ENCODE measurements at places on chromosomes 7 and 10.

DNA sequence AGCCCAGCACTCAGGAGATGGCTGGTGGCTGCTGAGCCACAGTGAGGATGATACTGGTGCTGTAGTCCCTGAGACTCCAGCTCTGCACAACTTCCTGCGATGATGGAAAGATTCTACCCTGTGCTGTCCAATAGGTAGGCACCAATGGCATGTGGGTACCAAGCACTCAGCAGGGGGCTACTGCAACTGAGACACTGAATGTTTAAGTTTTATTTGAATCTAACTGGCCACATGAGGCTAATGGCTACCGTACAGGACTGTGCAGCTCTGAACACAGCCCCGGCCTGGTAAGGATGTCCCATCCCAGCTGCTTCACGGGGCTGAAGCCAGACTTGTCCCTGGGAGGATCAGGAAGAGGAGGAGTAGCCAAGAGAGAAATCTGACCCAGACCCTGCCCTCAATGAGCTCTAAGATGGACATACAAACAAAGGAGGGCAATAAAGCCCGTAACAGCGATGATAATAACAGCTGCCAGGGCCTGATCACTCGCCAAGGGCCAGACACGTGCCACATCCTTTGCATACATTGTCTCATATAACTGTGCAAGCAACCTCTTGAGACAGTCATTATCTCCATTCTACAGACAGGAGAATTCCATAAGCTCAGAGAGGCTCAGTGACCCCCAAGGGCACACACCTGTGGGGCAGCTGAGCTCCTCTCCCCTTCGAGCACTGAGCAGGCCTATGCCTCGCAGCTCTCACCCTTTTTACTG, 3.8 kb downstream of the GPRIN2 start:
- DNase-seq, result peak; percentile 1

DNA sequence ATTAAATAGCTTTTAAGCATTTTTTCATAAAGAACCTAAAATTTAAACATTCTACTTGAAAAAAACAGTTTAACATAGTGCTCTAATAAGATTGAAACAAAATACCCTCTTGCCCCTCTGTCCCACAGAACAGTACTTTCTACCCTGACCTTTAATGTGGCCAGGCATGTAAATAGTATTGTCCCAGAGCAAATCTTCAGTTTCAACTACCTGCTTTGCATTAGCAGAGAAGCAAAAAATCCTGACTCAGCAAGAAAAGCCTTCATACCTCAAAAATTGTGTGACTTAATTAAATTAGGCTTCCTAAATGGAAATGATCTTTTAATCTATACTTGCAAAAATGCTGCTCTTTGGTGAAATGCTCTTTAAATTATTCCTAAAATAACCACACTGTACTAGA, 237.4 kb upstream of the AOAH start:
- DNase-seq, result no peak

GRCh38 chr10:58734664-58735063, 222.0 kb downstream of the BICC1 start:
- no peak for DNase-seq

DNA sequence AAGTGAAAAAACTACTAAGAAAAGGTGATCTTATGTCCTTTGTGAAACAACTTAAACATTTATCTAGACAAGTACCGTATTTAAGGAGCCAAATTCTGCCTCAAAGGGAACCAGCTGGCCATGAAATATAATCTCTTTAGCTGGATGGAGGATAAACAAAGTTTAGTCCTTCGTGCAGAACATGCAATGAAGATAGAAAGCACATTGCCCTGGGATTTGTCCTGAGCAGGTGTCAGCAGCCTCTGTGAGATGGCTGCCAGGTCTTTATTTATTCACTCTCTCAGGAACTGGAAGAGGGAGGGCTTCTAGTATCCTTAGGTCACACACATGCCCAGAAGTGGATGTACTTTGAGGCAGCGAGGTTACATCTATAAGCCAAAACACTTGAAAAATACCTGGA, 57.4 kb upstream of the CASD1 start:
- no peak for DNase-seq

GRCh38 chr10:110803830-110804338, 67.8 kb upstream of the PDCD4 start:
- DNase-seq, result peak; percentile 32

- DNase-seq, result no peak
Observed at GRCh38 chr7:157702311-157703023, 365.7 kb downstream of the DNAJB6 start.

All from activated CD4-positive, alpha-beta T cell treated with anti-CD3 and anti-CD28 coated beads for 48 hours (primary cell).